ENCODE measurements at places on chromosomes 13 and 19.

GRCh38 chr13:101829484-101829883, 377.0 kb downstream of the ITGBL1 start:
- DNase-seq: no peak

DNA sequence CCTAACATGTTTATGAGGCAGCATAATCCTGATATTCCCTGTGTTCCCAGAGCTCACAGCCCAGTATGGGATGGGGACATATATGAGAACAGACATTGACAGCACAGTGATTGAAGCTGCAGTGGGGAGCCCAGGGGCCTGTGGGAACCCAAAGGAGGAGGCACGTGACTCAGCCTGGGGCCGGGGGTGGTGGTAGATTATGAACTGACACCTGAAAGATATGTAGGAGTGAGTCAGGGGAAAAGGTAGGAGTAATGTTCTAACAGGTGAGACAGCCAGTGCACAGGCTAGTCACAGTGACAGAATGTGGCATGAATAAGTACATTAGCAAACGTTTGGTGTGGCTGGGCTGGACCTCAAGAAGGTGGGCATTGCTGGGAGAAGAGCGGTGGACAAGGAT, 29.0 kb downstream of the CKM start:
- DNase-seq: no peak

GRCh38 chr19:11658970-11659369, 61.7 kb downstream of the ZNF627 start:
- DNase-seq: no peak

DNA sequence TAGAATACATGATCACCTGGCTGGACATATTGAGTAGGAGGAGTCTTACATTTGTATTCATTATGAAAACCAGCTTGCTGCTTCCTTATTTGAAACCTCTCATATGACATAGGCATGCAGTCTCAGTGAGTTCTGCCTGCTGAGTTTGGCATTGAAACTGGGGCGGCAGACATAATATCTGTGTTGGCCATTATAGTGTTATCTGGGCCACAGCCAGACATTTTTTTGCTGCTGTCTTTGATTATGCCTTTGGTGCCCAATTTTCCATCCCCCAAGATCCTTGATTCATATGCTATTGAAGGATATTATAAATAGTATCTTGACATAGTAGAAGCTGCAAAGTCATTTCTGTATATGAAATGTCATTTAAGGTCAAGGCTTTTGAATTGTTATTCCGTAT, 15.8 kb downstream of the FREM2 start:
- no peak for DNase-seq

- no peak for DNase-seq
Measured at GRCh38 chr13:40346592-40346991, 319.8 kb downstream of the FOXO1 start.

DNA sequence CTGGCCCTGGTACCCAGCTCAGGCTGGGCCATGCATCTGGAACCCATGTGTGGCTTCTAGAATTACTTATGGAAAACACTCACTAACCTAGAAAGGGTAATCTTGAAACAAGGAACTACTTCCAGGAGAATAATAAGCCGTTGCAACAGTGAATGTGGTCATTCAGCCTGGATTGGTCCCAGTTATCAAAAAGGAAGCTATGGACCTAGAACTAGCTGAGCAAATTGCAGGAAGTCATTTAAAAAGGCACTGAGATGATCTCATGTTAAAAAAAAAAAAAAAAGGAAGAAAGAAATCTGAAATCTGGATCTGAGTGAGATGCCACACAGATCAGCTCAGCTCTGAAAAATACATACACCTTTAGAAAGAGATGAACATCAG, 59.6 kb downstream of the DCT start:
- DNase-seq: no peak

DNA sequence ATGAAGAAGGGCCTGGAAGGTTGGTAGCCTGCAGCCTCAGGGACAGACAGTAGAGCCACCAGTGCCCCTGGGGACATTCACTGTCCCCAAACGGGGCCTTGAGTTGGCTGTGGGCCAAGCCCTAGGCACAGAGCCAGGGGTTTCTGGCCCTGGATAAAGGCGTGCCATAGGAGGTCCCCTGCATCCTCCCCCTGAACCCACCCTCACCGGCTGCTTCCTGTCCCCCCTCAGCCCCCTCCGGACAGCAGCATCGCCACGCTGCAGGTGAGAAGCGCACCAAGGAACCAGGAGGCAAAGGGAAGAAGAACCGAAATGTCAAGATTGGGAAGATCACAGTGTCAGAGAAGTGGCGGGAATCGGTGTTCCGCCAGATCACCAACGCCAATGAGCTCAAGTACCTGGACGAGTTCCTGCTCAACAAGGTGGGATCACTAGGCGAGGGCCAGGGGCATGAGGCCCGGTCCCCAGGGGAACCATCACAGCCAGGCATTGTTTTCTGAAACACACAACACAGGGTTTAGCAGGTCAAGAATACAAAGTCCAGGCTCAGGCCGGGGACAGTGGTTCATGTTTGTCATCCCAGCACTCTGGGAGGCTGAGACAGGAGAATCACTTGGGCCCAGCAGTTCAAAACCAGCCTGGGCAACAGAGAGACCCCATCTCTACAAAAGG, 14.6 kb upstream of the USE1 start:
- DNase-seq: no peak

DNA sequence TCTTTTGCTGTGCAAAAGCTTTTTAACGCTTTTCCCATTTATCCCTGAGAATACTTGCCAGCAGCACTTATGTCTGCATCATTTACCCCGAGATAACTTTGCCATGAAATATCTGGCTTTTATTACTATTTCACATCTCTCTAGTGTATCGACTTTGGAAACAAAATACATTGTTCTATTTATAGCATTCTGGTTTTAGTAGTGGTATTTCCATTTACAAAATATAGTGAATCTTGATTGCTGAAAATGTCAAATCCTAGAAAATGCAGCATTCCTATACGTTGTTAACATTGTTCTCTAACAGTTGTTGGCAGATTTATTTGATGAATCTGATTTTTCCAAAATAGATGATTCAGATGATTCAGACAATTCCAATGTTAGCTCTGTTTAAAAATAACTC, 189.3 kb upstream of the SPRY2 start:
- no peak for DNase-seq

DNA sequence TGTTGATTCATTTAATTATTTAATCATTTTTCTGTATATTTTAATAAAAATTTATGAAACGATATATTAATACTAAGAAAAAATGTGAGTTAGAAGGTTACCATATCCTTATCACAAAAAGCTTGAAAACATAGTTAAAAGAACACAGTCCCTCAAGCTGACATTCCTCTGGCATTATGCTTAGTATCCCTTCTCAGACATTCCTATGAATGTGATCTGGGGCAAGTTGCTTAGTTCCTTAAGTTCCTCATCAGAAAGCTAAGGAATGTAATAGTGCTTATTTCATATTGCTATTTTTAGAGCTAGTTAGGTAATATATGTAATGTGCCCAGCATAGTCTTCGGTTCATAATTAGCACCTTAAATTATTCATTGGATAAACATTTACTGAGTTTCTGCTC, 122.8 kb downstream of the MTUS2 start:
- DNase-seq: no peak

- no peak for DNase-seq
Measured at GRCh38 chr19:46928951-46929350, 68.2 kb downstream of the ARHGAP35 start.

- no peak for DNase-seq
Measured at GRCh38 chr13:34376483-34376882, 558.5 kb downstream of the RFC3 start.

DNA sequence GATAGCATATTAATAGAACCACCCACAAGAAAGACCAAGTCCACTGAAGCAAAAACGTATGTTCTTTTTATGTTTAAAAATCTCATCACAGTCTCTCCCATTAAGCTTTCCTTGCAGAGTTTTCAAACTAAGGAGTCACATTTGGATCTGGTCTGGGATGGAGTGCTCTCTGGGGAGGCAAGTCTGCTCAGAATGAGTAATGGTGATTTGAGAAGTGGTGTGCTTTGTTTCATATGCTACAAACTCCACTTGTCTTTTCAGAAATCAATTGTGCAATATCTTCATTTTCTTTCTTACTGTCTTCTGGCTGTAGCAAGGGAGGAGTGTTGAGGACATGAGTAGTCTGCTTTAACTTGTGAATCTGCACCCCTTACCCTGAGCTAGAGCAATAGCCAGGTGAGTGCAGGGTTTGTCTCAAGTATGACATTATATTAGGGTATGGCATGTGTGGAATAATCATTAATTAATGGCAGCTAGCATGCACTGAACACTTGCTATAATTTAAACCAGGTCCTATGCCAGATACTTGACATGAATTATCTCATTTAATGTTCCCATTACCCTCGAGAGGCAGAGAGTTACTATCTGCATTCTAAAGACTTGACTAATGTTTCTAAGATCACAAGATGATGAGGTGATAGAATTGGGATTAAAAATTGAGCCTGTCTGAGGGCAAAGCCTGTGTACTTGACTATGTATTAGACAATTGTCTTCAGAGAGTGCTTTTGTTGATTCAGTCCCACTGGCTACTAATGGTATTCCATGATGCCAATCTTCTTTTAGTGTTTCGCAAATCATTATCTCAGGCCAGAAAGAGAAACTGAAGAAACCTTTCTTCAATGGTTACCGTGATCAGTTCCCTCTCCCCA, 171.8 kb downstream of the GPC6 start:
- DNase-seq: no peak

DNA sequence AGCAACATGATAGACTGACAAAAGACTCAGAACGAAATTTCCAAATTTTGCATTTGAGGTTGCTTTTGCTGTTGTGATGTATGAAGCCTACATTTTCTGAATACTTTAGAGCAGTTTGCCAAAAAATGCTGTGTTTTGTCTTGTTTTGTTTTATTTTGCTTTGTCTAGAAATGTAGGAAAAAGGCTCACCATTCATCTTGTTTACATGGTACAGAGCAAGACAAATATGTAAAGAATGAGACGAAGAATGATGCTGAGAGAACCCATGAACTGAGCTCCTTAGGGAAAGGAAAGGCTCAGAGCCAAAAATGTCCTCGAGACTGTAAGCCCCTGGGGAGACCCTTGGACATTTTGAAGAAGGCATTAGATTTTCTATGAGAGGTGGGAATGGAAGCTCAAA, 6.8 kb upstream of the SPART start:
- DNase-seq: no peak

DNA sequence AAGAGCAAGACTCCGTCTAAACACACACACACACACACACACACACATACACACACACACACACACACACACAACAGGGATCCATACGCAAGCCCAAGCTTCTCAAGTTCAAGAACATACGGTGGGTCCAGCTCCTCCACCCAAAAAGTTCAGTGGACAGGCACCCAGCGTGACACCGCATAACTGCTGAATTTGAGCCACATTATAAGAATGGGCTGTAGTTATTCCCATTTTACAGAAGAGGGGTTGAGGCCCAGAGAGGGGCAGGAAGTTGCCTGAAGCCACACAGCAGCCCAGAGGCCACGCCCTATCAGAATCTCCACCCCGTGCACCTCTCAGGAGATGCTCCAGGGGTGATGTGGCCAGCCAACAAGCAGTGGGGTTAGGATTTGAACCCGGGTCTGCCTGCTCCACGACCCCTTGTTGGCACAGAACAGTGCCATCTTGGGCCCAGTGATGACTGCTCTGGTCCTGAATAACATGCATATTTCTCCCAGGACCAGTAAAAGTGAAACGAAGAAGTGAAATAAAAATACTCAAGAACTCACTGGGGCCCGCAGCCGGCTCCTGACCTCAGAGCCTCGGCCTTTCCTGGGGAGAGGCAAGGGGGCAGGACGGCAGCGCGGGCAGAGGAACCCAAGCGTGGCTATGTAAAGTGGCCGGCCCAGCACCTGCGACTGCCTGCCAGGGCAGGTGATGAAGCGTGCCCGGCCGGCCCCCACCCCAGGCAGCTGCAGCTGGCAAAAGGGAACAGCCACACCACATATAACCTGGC, 61.9 kb downstream of the AP1M1 start:
- DNase-seq: no peak

DNA sequence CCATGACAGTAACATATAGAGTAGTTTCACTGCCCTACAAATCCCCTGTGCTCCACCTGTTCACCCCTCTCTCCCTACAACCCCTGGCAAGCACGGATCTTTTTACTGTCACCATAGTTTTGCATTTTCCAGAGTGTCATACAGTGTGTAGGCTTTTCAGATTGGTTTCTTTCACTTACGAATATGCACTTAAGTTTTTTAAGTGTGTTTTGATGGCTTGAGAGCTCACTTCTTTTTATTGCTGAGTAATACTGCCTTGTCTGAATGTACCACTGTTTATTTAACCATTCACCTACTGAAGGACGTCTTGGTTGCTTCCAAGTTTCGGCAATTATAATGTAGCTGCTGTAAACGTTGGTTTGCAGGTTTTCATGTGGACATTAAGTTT, 175.1 kb downstream of the ITGBL1 start:
- no peak for DNase-seq

DNA sequence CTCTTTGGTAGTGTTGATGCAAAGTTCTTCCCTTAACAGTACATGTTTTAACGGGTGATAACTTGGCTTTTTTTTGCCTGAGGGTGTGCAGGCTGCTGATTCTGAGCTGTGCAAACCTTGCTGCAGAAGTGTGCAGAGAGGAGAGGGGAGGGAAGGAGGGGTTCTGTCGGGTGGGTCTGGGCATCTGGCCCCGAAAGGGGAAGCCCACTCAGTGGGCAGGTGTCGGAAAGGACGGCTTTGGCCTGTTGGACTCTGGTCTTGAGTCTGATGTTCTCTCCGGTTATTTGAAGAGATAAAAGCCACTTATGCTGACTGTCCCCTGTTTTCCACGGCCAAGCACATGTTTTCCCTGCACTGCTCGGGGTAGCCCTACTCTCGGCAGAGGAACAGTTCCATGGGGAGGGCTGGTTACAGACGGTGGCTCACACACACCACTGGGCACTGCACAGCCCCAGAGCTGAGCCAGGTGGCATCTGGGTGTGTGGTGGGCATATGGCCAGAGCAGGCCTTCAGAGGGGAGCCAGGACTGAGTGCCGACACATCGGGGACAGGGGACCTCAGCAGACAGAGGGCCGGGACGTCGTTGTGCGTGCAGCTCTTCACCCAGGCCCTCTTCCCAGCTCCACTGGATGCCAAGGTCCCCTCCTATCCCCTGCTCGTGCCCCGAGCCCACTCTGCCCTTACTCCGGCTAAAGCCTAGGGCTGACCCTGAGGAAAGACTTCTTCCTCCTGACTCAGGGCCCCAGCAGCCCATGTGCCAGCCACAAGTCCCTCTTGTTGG, 93.2 kb downstream of the TEX29 start:
- DNase-seq: no peak

GRCh38 chr13:70967564-70967963, 859.3 kb upstream of the KLHL1 start:
- DNase-seq: no peak

GRCh38 chr13:80451641-80452040, 110.7 kb upstream of the SPRY2 start:
- DNase-seq: no peak

Measured in stimulated activated CD8-positive, alpha-beta memory T cell treated with anti-CD3 and anti-CD28 coated beads, Interleukin-2, amount 100 ng/mL, for 1 hour (primary cell).